ENCODE measurements at places on chromosomes 12 and 14.
A peak's percentile ranks its signal among the peaks of the same experiment; 100 is the strongest.

- no peak overlapping the region for H3K4me3 ChIP-seq
- H3K36me3 ChIP-seq, result no peaks in the 10 kb centered on the region
- no peak overlapping the region for H3K27ac ChIP-seq
- H3K27me3 ChIP-seq, result no peaks in the 10 kb centered on the region
- H3K4me1 ChIP-seq, result no peaks in the 10 kb centered on the region
Observed at GRCh38 chr14:82414853-82415539, 881.3 kb upstream of the SEL1L start.

- H3K4me3 ChIP-seq, result no peak overlapping the region
- H3K27ac ChIP-seq, result peak overlapping the region; percentile 56
- no peak for DNase-seq
- H3K4me1 ChIP-seq, result no peaks in the 10 kb centered on the region
- no peaks in the 10 kb centered on the region for H3K27me3 ChIP-seq
- peaks cover 60% of the 10 kb centered on the region for H3K36me3 ChIP-seq
Observed at GRCh38 chr12:100331871-100332270, 25.0 kb upstream of the SLC17A8 start.

DNA sequence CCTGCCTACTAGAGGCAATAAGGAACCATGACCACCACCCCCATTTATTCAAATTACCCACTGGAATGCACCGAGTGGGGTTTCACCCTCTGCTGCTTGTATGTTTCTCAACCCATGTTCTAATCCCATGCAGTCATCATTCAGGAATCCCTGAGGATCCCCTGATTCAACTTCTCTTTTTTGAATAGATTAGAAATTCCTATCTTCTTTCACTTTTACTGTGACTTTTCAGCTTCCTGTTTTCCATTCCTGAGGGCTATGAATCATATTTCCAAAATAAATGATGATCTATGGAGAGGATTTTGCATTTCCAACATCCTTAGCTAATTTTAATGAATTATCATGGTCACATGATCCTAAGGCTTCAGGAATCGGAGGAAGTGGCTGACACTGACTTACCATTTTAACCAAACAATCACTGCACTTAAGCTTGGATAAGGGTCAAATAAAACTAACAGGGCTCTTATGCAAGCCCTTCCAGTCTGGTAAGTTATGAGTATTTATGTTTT lies 19.4 kb upstream of the P2RX4 start:
- H3K4me1 ChIP-seq, result no peaks in the 10 kb centered on the region
- no peak for DNase-seq
- no peak overlapping the region for H3K4me3 ChIP-seq
- H3K36me3 ChIP-seq, result peaks cover 8% of the 10 kb centered on the region
- no peaks in the 10 kb centered on the region for H3K27me3 ChIP-seq

DNA sequence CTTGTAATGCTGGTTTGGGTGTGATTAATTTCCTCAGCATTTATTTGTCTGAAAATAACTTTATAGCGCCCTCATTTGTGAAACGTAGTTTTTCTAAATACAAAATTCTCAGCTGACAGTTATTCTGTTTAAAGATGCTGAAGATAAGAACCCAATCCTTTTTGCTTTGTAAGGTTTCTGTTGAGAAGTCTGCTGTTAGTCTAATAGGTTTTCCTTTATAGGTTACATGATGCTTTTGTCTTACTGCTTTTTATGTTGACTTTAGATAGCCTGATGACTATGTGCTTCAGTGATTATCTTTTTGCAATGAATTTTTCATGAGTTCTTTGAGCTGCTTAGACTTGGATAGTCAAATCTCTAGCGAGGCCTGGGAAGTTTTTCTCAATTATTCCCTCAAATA lies 168.6 kb upstream of the PDE3A start:
- DNase-seq, result no peak
- no peak overlapping the region for H3K27ac ChIP-seq
- no peaks in the 10 kb centered on the region for H3K4me1 ChIP-seq
- no peaks in the 10 kb centered on the region for H3K27me3 ChIP-seq
- H3K4me3 ChIP-seq, result no peak overlapping the region

DNA sequence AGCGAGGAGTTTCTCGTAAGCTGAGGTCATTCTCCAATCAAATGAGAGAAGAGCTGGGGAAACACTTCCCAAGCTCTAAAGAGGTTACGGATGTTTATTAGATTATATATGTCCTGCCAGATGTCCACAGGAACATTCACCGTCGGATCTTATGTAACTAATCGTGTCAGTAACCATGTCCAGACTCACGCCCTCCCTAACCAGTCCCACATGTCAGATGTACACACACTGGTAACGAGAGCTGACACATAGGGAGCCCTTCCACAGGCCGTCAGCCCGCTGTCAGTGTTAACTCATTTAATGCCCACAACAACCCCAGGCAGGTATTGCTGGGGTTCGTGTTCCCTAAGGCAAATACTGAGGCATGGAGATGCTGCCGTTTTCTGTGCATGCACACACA lies 223.7 kb upstream of the RTL1 start:
- H3K27ac ChIP-seq, result no peak overlapping the region
- no peaks in the 10 kb centered on the region for H3K36me3 ChIP-seq
- peaks cover 40% of the 10 kb centered on the region for H3K27me3 ChIP-seq
- H3K4me3 ChIP-seq, result no peak overlapping the region

DNA sequence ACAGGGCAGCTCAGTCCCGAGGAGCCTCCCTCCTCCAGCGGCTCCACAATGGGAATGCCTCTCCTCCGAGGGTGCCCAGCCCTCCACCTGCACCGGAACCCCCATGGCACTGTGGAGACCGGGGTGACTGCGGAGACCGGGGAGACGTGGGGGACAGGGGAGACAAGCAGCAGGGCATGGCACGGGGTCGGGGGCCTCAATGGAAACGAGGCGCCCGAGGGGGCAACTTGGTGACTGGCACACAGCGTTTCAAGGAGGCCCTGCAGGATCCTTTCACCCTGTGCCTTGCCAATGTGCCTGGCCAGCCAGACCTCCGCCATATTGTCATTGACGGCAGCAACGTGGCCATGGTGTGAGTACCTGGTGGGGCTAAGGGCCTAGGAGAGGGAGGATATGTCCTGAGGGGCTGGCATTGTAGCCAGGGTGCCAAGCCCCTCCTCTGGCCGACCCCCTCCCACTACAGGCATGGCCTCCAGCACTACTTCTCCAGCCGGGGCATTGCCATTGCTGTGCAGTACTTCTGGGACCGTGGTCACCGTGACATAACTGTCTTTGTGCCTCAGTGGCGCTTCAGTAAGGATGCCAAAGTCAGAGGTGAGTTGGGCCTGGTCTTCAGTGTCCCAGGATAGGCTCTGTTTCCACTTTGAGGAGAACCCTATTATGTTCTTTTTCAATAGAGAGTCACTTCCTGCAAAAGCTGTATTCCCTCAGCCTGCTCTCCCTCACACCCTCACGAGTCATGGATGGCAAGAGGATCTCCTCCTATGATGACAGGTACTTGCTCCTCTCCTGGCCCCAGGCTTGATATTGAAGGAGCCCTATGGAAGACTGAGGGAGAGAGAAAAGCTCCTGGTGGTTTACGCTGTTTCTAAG lies 2.7 kb downstream of the KHNYN start:
- DNase-seq, result no peak
- H3K27me3 ChIP-seq, result no peaks in the 10 kb centered on the region
- H3K4me1 ChIP-seq, result peaks cover 39% of the 10 kb centered on the region
- peak overlapping the region; percentile 97 for H3K27ac ChIP-seq

GRCh38 chr12:33703221-33703620 lies 263.6 kb upstream of the SYT10 start:
- no peak overlapping the region for H3K4me3 ChIP-seq
- no peaks in the 10 kb centered on the region for H3K36me3 ChIP-seq
- no peak overlapping the region for H3K27ac ChIP-seq
- no peaks in the 10 kb centered on the region for H3K27me3 ChIP-seq
- no peaks in the 10 kb centered on the region for H3K4me1 ChIP-seq
- DNase-seq, result no peak

- H3K36me3 ChIP-seq, result no peaks in the 10 kb centered on the region
- no peaks in the 10 kb centered on the region for H3K4me1 ChIP-seq
Observed at GRCh38 chr14:45426685-45427282, 173.8 kb upstream of the MIS18BP1 start.

DNA sequence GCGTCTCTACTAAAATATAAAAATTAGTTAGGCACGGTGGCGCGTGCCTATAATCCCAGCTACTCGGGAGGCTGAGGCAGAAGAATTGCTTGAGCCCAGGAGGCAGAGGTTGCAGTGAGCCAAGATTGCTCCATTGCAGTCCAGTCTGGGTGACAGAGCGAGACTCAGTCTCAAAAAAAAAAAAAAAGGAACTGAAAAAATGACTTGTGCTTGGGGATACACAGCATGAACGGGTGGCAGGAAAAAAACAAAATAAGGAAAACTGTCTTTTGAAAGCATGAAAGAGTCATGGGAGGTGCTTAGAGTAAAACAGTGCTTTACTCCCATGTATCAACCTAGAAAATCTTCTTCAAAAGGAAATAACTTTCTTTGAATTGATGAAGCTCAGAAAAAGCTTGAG lies 80.8 kb downstream of the TMTC1 start:
- no peaks in the 10 kb centered on the region for H3K4me1 ChIP-seq
- no peak overlapping the region for H3K27ac ChIP-seq
- peaks cover 18% of the 10 kb centered on the region for H3K27me3 ChIP-seq
- no peak overlapping the region for H3K4me3 ChIP-seq

GRCh38 chr12:70549340-70550179 lies 87.7 kb downstream of the PTPRB start:
- H3K4me3 ChIP-seq, result no peak overlapping the region
- peaks cover 8% of the 10 kb centered on the region for H3K27me3 ChIP-seq
- no peak overlapping the region for H3K27ac ChIP-seq
- H3K36me3 ChIP-seq, result no peaks in the 10 kb centered on the region
- no peak for DNase-seq
- no peaks in the 10 kb centered on the region for H3K4me1 ChIP-seq

- peaks cover 12% of the 10 kb centered on the region for H3K36me3 ChIP-seq
- no peak for DNase-seq
- H3K27ac ChIP-seq, result no peak overlapping the region
- peaks cover under 1% of the 10 kb centered on the region for H3K4me1 ChIP-seq
- H3K27me3 ChIP-seq, result no peaks in the 10 kb centered on the region
- H3K4me3 ChIP-seq, result no peak overlapping the region
Observed at GRCh38 chr12:120061575-120062214, 54.9 kb downstream of the RAB35 start.

DNA sequence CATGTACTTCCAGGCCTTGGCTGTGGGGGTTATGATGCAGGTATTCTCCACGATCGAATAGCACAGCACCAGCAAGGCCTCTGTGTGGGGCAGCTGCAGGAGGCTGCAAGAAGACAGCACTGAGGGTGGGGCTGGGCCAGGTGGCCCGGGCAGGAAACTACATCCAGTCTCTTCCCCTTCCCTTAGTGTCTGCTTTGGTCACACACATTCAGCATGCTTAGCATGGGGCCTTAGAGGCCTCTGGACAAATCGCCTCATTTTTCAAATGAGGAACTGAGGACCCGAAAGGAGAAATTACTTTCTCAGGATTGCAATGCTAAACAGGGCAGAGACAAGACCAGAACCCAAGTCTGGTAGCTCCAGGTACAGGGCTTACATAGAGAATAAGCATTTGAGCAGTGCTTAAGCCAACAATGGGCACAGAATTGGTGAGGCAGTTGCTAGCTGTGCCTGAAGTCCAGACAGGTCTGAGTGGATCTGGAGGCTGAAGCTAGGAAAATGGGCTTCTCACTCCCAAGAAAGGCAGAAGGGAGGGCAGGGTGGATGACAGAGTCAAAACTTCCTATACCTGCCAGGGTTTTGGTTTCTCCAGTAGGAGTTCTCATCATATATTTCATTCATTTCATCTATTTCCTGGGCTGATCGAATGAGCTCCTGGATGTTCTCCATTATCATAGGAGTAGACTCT lies 3.5 kb downstream of the ACRBP start:
- peaks cover 7% of the 10 kb centered on the region for H3K4me1 ChIP-seq
- H3K27me3 ChIP-seq, result no peaks in the 10 kb centered on the region
- H3K27ac ChIP-seq, result no peak overlapping the region
- DNase-seq, result no peak
- no peak overlapping the region for H3K4me3 ChIP-seq
